Prostate gland (tissue), 2 donors: ENCODE measurements at places on chromosomes 2 and 18.

- no peaks in the 10 kb centered on the region for H3K27me3 ChIP-seq
- no peaks in the 10 kb centered on the region for H3K4me1 ChIP-seq
- DNase-seq: no peak
- no peak overlapping the region for H3K27ac ChIP-seq
Observed at GRCh38 chr2:149076863-149077412, 38.4 kb downstream of the LYPD6B start.

GRCh38 chr2:20455076-20455587 lies 8.3 kb downstream of the RHOB start:
- H3K4me3 ChIP-seq: no peak overlapping the region
- no peak for DNase-seq
- H3K27ac ChIP-seq: peak overlapping the region; percentile 62
- H3K4me1 ChIP-seq: no peaks in the 10 kb centered on the region

DNA sequence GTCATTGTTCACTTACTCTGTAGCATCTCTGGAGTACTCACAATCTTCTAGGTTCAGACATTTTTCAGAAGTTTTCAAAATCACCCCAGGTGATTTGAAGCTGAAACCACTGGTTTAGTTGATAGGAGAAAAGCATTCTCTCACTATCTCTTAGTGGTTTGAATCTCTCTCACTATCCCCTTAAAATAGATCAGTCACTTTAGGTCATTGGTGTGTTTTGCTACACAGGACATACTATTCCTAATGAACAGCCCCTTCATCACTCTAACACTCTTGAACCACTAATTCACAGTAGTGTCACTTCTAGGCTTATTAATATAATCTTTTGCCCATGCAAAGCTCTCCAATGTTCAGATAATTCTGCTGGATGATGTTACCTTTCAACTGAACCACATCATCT lies 34.5 kb downstream of the LYPD6 start:
- H3K4me1 ChIP-seq: no peaks in the 10 kb centered on the region
- no peaks in the 10 kb centered on the region for H3K27me3 ChIP-seq
- DNase-seq: no peak
- H3K27ac ChIP-seq: no peak overlapping the region

- no peaks in the 10 kb centered on the region for H3K36me3 ChIP-seq
- no peak overlapping the region for H3K4me3 ChIP-seq
- no peaks in the 10 kb centered on the region for H3K27me3 ChIP-seq
- no peaks in the 10 kb centered on the region for H3K4me1 ChIP-seq
Observed at GRCh38 chr2:204608237-204608939, 63.1 kb downstream of the PARD3B start.

- no peaks in the 10 kb centered on the region for H3K4me1 ChIP-seq
- H3K27ac ChIP-seq: no peak overlapping the region
- H3K4me3 ChIP-seq: no peak overlapping the region
- no peaks in the 10 kb centered on the region for H3K36me3 ChIP-seq
- DNase-seq: no peak
Observed at GRCh38 chr2:70659551-70659950, 105.9 kb upstream of the TGFA start.

- H3K36me3 ChIP-seq: no peaks in the 10 kb centered on the region
- no peak overlapping the region for H3K27ac ChIP-seq
- H3K27me3 ChIP-seq: no peaks in the 10 kb centered on the region
- DNase-seq: no peak
- H3K4me3 ChIP-seq: no peak overlapping the region
- no peaks in the 10 kb centered on the region for H3K4me1 ChIP-seq
Observed at GRCh38 chr2:216308576-216308975, 63.7 kb downstream of the MARCHF4 start.

DNA sequence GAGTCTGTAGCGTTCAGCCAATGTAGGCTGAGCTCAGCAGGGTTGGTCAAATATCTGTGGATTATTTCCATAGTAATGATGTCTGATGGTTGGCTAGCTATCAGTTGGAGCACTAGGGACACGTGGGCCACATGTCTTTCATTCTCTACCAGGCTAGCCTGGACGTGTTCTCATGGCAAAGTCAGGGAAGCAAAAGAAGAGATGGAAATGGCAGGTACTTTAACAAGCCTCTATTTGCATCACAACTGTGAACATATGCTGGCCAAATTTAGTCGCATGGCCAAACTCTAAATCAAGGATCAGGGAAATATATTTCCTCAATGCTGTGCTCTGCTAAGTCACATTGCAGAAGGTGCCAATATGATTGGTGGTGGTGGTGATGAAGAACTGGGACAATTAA lies 371.6 kb upstream of the CHST9 start:
- H3K4me1 ChIP-seq: no peaks in the 10 kb centered on the region
- H3K36me3 ChIP-seq: no peaks in the 10 kb centered on the region
- no peak for DNase-seq
- H3K4me3 ChIP-seq: no peak overlapping the region
